Stimulated activated CD4-positive, alpha-beta T cell treated with anti-CD3 and anti-CD28 coated beads, Interleukin-1b, Interleukin-23, amount 100 ng/mL, for 24 hours (primary cell): ENCODE measurements at places on chromosomes 2 and 18.

- DNase-seq, result no peak
Observed at GRCh38 chr18:46321955-46322354, 217.8 kb downstream of the HAUS1 start.

- no peak for DNase-seq
Observed at GRCh38 chr18:55286257-55286825, 301.7 kb downstream of the TCF4 start.

- DNase-seq, result no peak
Observed at GRCh38 chr2:184765112-184765895, 167.0 kb downstream of the ZNF804A start.

DNA sequence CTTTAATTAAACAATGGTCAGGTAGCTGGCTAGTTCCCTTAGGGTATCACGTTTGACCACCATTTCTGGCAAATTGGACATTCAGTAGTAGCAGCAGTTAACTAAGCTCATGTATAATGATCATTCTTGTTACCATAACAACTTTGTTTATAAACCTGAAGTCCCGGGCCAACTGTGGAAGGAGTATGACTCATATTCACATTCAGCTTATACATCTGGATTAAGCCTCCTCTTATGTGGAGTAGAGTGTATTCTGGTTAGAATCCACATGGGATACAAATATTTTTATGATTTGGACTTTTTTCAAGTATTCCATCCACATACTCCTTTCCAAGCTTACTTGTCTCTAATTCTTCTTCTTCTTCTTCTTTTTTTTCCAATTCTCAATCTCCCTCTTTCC is 70.3 kb upstream of the ZSWIM2 start:
- no peak for DNase-seq
